Stimulated activated CD4-positive, alpha-beta T cell treated with anti-CD3 and anti-CD28 coated beads, Interleukin-4, amount 100 ng/mL, for 24 hours (primary cell): ENCODE measurements at places on chromosomes 16 and 17.

DNA sequence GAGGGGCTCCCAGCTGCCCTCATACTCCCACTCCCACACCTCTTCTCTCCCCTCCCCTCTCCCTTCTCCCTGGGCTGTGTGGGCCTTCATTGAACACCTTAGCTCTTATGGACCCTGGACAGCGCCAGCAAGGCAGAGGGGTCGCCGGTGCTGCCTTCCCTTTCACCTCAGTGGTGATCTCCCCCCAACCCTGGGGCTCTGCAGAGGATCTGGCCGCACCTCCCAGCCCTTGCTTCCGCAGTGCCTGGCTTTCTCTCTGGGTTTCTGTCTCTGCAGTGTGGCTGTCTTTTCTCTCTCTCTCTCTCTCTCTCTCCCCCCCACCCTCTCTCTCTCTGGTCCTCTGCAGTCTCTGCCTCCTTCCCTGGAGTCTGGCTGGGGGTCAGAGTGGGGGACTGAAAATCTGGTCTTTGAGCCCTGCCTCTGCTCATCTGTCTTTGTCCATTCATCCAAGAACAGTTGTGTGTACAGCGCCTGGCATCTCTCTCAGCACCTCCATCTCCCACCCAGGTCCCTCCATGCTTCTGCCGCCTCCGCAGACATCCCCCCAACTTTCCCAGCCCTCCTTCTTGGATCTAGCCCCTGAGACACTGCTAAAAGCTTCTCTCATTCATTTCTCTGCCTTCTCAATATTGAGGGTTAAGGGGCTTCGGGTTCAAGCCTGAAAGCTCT, 1.1 kb downstream of the SEZ6L2 start:
- DNase-seq = no peak

DNA sequence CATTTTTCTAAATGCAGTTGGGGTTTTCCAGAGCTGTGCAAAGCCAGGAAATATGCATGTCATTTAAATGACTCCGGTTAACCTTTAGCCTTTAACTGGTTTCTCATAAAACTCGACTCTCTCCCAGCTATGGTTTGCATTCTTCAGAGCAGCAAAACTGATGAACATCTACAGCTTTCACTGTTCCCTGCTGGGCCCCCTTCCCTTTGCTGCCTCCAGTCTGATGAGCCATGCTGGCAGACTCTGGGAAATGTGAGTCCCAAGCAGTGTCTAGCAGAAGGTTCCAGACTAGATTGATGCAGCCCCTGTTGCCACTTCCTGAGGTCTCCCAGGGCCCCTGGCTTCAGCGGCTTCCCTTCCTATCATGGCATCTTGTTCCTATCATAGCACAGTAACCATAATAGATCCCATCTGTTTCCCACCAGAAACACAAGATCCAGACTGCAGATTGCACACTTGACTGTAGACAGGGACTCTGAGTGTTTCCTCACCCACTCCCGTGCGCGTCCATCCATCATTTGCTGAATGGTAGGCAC, 135.4 kb downstream of the CLEC16A start:
- DNase-seq = peak; percentile 23

GRCh38 chr16:20673882-20674683, 23.4 kb downstream of the ACSM1 start:
- DNase-seq = no peak

DNA sequence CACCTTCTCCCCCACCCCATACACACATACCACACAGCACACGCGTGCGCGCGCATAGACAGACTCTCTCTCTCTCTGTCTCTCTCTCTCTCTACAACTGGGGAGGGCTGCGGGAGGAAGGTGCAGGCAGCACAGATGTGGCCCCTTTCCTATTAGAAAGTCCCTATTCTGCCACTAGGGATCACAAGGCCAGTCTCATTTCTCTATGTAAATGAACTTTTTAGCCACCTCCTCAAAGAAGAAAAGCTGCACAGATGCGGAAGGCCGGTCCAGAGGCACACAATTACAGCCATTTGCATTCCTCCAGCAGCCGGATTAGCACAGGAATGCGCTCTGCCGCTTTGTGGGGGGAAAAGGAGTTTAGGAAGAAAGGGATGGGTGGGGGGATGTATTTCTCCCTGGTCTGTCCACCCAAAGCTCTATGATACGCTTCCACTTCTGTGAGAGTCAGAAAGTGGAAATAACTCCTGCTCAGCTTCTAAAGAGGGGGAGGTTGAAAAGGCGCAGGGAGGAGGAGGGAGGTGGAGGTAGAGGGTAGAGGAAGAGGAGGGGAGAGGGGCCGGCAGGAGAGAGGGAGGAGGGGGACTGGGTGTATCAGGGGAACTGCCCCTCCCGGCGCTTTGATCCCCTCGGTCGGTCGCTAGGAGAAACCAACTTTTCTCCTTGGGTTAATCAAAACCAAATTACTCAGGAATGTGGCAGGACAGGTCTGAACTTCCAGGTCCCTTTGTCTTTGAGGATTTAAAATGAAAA, 11.7 kb downstream of the ZFHX3 start:
- DNase-seq = no peak

- no peak for DNase-seq
Measured at GRCh38 chr17:74777901-74778515, 1.9 kb upstream of the NAT9 start.

- DNase-seq = no peak
Measured at GRCh38 chr16:359871-360697, 7.6 kb upstream of the AXIN1 start.

GRCh38 chr16:72979974-72980373, 68.0 kb downstream of the ZFHX3 start:
- no peak for DNase-seq

DNA sequence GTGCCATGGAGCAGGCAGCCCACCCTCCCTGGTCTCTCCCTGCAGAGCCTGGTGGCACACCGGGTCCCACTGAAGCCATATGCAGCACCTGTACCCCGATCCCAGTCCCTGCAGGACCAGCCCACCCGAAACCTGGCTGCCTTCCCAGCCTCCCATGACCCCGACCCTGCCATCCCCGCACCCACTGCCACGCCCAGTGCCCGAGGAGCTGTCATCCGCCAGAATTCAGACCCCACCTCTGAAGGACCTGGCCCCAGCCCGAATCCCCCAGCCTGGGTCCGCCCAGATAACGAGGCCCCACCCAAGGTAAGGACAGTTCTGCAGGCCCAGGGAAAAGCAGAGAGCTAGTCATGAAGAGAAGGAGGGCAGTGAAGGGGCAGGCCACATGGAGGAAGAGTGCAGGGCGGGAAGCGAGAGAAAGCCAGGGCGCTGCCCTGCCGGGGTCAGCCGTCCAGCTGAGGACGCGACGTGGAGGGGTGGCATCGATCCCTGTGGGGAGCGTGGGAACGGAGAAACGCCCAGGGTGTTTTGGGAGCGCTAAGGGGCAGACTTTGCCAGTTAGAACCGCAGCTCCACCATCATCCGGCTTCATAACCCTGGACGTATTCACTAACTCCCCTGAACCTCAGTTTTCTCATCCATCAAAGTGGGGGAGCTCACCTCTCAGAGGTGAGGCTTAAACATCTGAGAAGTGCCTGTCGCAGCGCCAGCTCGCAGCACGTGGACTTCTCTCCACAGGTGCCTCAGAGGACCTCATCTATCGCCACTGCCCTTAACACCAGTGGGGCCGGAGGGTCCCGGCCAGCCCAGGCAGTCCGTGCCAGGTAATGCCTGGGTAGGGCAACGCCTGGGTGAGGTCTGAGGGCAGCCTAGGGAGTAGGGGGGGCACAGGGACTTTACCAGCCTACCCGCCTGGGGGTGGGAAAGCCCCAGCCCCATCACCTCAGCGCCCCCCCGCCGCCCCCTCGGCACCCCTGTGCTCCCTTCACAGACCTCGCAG, 7.6 kb upstream of the C17orf107 start:
- no peak for DNase-seq

GRCh38 chr16:54482892-54483574, 196.4 kb upstream of the IRX3 start:
- no peak for DNase-seq

DNA sequence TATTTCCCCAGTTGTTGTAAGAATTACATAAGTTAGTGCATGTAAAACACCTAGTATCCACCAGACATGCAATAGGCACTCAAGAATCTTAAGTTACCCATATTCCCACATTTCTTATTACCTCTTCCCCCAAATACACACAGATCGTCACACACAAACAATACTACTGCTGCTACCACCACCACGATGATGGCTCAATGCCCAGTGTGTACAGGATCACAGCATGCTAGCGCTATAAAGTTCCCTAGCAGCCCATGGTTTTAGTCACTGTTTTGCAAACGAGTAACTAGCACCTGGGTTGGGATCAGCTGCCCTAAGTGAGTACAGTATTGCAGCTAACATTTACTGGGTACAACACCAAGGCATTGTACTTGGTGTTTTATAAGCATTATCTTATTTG, 411.7 kb downstream of the UTP18 start:
- DNase-seq = no peak

DNA sequence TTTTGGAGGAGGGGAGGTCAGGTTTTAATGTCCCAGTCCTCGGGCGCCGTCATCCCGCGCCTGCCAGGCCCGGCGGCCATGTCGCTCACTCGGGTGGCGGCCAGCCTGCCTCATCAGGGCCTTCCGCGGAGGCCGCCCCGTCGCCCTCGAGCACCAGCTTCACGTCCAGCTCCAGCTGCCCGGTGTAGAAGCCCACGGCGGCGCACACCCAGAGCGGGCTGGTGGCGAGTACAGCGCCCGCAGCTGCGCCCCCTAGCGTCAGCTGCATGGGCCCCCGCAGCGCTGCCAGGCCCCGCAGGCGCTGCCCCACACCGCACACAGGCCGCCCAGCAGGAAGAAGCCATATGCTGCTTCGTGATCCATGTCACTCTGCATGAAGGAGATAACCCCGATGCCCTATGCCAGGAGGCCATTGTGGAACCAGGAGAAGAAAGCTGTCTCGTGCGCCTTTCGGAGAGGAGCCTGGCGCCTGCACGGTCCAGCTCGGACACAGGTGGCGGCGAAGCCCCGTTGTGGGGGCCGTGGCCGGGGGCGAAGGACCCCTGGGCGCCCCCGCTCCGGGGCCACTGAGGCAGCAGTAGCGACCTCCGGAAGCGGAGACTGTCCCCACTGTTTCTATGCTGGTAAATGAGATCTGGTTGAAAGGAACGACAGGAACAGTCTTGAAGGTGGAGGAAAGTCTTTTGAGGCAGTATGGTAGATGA, 9.6 kb downstream of the AP2B1 start:
- DNase-seq = no peak

DNA sequence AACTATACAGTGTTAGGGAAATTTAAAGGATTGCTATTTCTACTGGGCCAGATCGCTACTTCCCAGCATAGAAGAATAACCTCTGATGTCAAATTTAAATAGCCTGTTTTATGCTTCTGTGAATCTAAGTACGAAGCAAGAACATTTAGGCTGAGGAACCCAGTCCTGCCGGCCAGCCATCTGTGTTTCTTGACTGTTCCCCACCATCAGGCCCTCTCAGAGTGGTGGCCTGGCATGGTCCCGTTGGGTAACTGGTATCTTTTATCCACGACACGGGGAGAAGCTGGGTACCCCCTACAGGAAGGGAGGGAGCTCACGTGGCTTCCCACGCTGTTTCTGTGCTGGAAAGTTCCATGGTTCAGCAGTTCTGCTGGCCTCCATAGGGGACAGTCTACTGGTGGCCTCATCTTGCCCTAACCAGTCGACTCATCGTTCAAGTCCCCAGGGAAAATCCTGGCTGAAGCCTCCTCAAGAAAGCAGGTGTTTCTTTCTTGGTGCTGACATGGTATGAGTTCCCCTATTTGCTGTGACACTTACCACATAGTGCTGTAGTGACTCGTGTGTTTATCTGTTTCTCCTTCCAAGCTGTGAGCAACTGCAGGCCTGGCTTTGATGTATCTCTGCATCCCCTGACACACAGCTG, 201.7 kb upstream of the NLRP1 start:
- no peak for DNase-seq

DNA sequence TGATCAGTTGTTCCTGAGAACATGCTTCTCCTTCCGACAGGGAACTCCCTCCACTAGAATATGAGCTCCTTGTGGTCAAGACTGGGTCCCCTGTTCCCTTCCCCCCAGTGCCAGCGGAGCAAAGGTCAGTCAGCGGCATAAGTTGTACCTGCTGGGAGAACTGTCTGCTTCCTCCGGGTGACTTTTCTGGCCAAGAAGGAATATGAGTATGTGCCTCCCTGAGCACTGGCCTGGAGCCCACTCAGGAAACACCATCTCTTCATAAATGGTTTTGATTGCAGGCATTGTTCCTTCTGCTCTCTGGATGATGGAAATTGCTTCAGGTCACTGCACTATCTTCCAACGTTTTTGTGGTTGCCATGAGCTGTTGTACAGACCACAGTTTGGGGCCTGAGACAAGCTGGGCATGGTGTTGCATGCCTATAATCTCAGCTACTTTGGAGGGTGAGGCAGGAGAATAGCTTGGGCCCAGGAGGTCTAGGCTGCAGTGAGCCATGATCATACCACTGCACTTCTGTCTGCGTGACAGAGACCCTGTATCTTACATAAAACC, 2.9 kb upstream of the P4HB start:
- DNase-seq = no peak

- DNase-seq = no peak
Measured at GRCh38 chr16:81440888-81441761, 3.5 kb upstream of the CMIP start.

- DNase-seq = no peak
Measured at GRCh38 chr16:2244301-2244700, 7.1 kb downstream of the ECI1 start.

- DNase-seq = no peak
Measured at GRCh38 chr17:35170968-35171771, 23.0 kb downstream of the SLC35G3 start.

- no peak for DNase-seq
Measured at GRCh38 chr16:87212026-87212425, 105.2 kb downstream of the C16orf95 start.

DNA sequence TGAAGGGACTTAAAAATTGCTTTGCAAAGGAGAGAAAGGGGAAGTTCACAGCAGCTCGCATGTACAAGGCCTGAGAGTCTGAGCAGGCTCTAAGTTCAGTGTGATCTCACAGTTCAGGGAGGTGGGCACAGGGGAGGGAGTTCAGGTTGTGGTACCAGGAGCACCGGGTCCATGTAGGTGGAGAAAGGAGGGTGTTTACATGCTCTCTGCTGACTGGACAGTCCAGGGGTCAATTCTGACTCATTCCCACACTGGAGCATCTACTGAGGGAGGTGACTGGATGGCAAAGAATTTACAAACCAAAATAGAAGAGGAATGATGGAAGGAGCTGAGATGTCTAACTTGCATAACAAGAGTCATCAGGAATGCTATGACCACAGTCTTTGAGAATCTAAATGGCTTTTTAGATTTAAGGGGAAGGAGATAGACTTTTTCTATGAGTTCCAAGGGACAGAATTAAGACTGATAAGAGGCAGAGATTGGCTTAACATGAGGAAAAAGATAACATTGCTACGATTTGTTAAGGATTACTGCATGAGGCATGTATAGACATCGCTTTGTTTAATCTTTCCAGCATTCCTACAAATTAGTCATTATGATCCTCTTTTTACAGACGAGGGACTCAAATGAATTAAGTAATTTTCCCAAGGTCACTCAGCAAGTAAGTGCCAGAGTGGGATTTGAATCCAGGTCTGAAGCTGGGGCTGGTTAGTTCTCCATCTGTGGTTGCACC, 29.9 kb downstream of the MIS12 start:
- DNase-seq = no peak
